ENCODE measurements at places on chromosomes 1 and 21.

DNA sequence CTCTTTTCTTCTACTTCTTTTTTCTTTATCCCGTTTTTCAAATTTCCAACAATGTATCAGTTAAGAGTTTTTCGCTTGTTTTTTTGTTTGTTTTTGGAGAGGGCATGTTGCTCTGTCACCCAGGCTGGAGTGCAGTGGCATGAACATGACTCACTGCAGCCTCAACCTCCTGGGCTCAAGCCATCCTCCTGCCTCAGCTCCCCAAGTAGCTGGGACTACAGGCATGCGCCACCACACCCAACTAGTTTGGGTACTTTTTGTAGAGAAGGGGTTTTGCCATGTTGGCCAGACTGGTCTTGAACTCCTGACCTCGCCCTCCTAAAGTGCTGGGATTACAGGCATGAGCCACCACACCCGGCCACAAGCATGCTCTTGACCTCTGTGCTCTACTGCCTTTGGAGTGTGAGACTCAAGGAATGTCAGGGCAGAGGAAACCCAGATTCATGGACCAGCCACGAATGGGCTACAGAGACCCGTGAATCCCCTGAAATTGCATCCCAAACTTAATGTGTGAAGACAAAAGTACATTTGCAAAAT lies 65.1 kb upstream of the HSD17B7 start:
- DNase-seq, result no peak

DNA sequence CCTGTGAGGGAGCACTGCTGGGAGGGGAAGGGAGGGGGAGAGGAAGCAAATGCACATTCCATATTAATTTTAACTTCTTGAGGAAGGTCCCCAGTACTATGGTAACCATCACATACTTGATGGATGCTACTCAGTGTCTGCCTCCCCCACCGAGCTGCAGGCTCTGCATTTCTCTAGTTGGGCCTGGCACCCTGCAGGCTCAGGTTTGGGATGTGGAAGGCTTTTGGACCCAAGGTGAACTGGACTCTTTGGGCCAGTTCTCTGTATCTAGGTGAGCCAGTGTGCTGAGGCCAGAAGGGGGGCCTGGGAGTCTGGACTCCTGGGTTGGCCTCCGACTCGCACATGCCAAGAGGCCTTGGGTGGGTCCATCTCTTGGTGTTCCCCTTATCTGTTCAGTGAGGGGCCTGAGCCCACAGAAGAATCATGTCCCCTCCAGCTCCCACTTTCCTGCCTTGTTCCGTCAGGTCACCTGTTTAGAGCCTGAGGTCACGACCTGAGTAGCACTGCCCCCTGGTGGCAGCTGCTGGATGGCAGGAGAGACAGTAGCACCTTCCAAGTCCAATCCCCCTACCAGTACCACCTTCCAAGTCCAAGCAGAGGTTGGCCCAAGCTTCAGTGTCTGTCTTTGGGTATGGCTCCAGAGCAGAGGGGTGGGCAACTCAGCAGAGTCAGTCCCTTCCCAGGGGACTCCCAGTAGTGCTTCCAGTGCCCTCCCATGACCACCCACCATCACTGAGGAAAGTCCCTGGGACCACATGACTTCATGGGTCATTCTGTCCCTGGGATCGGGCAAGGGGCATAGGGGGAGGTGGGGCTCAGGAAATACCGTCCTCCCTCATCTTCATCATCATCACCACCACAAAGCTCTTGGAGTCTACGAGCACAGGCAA lies 241.8 kb downstream of the TRABD2B start:
- no peak for DNase-seq

DNA sequence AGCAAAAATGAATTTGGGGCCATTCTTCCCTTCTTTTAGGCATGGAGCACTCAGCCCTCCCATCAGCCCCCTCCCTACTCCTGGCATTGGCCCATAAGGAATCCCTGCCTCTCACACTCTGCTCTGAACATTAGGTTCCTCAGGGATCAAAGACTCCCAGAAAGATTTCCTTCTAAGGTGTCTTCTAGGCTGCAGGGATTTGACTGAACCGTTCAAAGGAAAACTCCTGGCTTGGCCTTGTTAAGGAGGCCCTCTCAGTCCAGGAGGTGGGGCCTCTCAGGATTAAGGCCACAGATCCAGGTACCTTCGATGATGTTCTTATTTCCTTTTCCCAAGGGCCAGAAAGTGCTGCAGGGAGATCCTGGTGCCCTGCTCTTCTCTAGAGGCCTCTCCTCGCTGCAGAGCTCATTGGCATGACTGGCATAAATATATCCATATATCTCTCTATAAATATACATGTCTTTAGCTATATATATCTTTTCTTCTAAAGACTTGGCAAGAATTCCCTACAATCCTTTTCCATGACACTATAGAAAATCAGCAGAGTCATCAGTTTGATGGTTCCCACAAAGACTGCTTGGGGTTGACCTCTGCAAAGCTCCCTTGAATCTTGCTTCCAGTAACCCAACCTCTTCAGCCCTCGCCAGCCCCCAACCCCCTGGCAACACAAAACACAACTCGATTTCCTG lies 59.1 kb downstream of the PLXNA2 start:
- DNase-seq, result no peak

DNA sequence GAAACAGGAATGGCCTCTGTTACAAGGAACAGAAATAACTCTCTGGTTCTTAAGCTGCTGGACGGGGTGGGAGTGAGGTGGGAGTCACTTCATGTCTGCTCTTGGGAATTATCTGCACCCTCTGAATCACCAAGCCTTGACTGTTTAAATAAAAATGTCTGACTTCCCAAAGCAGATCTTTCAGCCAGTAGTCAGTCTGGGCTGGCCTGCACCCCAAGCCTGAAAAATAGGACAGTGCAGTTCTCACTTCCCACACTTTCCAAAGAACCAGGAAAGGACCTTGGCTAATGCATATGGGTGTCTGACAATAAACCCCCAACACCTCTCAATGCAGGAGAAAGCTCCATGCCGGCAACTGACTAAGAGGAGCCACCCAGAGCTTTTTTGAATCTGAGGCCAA lies 796 bp downstream of the S100A7 start:
- no peak for DNase-seq

DNA sequence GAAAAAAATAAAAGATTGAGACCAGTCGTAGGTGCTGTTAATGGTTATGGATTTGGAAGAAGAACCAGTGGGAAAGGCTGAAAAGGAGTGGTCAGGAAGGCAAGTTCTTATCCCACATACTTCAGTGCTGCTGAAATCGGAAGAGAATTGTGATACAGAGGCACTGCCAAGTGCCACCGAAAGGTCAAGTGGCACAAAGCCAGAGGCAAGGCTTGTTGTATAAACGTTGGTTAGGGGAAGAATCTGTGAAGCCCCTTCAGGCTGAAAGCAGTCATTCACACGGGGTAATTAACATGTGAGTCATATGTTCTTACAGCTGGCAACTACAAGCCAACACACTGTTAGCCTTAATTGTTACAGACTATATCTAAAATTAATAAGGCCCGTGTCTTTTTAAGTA lies 48.8 kb downstream of the ZBTB40 start:
- peak; percentile 53 for DNase-seq

DNA sequence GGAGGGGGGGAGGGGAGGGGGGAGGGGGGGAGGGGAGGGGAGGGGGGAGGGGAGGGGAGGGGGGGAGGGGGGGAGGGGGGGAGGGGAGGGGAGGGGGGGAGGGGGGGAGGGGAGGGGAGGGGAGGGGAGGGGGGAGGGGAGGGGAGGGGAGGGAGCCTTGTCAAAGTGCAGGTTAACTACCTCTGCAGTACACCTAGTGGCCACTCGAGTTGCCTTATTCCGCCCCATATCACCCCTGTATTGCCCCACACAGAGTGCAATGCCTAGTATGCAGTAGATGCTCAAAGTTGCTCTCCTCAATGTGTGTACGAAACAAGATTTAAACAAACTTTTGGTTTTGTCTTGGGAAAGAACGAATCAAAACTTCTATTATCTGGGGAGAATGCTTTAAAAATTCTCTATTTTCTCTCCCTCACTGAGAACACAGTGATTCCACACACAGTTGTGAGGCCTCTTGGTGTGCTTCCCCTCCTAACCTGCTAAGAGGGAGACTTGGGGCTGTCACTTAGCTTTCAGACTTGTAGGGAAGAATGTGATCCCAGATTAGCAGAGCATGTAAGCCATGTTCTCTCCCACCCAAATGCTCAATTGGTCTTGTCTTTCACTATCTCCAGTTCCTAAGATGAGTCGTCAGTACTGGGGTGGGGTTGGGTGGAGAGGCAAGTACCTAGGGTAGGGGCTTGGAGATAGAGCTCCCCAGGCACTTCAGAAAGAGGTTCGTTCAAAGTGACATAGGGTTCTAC lies 79.7 kb upstream of the MAP10 start:
- DNase-seq, result no peak

- DNase-seq, result no peak
Observed at GRCh38 chr1:116971965-116972673, 29.4 kb upstream of the CD101 start.

- DNase-seq, result no peak
Observed at GRCh38 chr1:180213401-180214170, 16.5 kb upstream of the LHX4 start.

DNA sequence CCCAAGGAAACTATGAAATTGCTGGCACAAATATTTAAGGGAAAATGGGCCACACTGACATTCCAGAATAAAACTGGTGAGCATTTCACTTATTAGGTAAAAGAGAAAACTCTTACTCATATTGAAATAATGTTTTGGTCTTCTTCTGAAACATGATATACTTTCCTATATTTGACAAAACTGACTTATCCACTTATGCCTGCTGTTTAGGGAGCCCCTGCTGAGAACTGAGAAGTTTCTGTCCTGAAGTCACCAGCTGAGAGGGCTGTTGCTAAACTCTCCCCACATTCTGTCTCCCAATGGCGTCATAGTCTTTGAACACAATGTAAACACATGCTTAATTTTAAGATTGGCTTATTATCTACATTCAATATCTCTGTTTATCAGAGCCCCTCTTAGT lies 46.8 kb upstream of the ZC3H11B start:
- peak; percentile 13 for DNase-seq

DNA sequence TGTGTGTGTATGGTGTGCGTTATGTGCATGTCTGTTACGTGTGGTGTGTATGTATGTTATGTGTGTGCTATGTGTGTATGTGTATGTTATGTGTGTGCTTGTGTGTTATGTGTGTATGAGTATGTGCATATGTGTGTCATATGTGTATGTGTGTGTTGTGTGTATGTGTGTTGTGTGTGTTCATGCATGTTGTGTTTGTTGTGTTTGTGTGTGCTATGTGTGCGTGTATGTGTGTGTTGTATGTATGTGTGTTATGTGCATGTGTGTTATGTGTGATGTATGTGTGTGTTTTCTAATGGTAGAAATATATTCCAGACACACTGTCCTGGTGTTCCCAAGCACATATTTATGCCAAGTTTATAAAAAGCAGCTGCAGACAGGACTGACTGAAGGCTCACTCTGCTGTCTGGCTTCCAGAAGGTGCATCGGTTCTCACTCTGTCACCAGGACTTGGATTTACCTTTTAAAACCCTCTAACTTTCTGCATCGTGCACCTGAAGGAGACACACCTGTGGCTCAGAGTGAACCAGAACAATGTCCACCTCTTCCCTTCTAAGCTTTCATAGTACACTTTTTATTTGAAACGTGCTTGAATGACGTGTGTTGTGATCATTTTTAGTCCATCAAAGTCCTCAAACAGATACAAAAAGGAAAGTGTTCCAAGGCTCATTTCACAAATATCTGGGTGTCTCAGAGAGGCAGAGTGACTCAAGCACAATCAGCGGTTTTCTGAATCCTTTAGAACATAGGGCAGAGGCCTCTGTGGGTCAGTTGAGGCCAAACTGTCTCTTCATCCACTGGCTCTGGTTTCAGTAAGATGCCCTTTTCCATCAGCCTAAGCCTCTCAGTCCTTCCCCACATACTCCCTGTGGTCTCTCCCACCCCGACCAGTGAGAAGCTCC lies 49.9 kb downstream of the TOMM20 start:
- DNase-seq, result no peak

DNA sequence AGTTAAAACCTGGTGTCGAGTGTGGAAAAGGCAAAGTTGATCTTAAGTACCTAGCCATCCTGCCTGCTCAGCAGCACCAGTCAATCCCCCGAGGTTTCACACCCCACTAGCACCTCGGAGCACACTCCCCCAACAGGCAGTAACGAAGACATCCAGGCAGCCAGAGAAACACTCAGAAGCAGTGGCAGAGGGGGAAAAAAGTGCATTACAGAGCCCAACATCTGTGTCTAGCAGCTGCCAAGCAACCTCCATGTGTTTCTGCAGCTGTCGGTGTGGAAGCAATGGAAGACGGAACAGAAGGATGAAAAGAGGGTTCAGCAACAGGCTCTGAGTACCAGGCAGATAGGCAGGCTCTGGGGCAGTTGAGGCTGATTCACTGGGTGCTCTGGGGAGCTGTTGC lies 73.4 kb upstream of the PROX1 start:
- DNase-seq, result no peak

DNA sequence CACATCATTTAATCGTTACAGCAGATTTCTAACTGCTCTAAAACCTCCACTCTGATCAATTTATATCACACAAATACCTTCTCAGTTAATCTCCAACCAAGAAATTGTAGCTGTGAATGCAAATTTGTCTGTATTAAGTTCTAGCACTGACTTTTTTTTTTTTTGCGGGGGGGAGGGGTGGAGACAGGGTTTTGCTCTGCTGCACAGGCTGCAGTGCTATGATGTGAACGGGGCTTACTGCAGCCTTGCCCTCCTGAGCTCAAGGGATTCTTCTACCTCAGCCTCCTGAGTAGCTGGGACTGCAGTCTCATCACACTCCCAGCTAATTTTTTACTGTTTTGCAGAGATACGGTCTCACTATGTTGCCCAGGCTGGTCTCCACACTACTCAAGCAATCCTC lies 163.6 kb downstream of the RERE start:
- DNase-seq, result no peak

DNA sequence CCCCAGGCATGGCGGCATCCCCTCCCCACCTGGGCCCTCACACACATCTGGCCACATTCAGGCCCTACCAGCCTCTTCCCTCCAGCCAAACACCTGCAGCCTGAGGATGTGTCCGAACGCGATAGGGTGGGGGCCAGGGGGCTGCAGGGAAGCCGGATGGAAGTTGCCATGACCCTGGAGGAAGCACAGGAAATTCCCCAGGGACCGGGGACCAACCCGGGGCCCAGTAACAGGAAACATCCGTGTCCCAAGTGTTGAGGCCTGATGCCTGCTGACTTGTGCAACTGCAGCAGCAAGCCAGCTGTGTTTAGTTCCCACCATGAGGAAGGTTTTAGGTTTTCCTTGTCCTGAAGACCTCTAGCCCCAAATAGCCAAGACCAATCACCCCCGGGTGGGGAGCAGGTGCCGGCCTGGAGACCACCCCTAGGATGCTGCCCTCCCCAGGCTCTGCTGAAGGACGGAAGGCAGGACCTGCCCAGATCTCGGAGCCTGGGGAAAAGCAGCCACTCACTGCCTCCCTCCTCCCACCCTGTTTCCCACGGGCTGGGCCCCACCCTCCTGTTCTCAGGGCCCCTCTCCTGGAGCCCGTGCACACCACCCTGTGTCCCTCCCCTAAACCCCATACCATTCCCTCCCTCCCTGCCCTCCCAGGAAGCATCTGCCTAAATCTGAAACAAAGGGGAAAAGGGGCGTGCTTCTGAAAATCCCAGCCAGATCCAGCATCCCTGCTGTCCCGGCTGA lies 29.8 kb downstream of the MEGF6 start:
- no peak for DNase-seq
